Stimulated activated CD8-positive, alpha-beta memory T cell treated with anti-CD3 and anti-CD28 coated beads, Interleukin-4, amount 100 ng/mL, for 1 hour (primary cell): ENCODE measurements at places on chromosomes 13 and 19.

GRCh38 chr19:46016426-46017094, 6.3 kb downstream of the PGLYRP1 start:
- peak; percentile 74 for DNase-seq

DNA sequence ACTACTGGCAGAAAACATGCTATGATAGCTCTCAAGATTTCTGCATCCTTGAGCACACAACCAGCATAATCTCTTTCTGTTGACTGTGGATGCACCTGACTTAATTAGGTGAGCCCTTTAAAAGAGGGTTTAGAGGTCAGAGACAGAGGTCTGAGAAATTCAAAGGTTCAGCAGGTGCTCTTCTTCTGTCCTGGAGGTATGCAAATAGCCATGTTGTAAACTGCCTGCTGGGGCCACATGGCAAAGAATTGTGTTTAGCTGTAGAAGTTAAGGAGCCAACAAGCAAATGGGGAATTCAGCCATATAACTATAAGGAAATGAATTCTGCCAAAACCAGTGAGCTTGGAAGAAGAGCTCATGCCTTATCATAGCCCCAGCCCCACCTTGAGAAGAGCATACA, 11.6 kb upstream of the DCLK1 start:
- DNase-seq = no peak

DNA sequence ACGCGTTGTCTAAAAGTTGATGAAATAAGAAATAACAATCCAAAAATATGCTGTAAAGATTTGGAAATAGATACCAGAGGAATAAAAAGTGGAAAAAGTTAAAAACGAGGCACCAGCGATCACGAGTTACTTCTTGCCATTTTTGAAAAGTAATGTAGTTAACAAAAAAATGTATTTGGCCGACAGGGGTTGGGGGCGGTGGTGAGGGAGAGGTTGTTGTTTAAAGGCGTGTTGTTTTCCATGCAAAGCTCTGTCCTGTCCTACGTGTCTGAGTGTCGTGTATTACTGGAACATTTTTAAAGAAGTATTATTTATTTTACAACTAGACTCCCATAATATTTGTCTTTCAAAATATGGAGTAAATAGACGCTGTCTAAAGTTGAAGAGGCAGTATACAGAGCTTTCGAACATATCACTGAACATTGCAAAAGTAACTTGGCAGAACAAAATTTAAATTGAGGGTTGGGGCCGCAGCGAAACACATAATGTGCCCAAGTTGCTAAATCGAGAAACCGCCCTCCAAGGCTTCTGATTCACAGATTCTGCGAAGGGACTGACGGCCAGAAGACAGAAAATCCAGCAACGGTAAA, 823 bp downstream of the FBXO17 start:
- no peak for DNase-seq

DNA sequence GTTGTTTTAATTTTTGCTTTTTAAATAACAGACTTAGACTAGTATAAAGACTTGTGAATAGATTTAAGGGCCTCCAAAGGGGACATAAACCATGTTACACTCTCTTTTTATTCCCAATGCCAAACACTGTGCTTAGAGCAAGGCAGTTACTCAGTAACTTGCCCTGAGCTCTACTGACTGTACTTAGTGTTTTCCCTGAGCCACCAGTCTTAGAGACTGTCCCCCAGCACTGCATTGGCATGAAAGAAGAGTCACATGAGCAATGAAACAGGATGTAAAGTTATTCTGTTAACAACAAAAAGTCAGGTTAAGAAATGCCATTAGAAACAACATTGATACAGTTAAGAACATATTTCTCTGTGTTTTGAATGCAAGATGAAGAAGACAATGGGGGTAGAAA, 187.9 kb downstream of the TBC1D4 start:
- DNase-seq = no peak

- no peak for DNase-seq
These were observed 1034.7 kb downstream of the SLITRK1 start for GRCh38 chr13:82847595-82847994.

DNA sequence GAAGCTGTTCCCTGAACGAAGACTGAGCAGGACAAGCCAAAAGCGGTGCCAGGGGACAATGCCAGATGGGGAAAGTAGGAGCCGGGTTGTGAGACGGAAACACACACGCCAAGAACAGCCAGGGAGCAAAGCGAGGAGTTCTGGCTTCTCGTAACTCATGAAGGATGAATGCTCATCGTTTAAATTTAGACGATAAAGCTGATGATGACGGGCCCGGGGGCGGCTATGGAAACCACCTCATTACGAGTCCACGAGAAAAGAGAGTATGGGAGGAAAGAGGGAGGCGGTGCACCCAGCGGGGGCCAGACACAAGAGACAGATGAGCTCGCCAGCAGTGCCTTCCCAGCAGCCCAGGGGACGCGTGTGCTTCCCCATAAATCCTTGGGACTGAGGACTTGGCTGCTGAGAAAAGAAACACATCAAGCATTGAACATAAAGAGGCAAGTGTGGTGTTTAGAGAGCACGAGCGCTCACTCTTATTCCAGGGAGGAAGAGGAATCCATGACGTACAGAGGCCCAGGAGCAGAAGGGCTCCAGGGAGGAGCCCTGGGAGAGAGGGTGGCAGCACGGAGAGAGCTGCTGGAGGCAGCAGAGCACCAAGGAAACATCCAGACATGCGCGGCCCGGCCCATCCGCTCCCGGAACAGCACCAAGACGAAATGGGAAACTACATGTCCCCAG, 70.7 kb downstream of the EPS15L1 start:
- DNase-seq = no peak
